ENCODE measurements at places on chromosomes 1 and 21. TPM values are rescaled to one million over a fixed set of nuclear protein-coding genes. Genes with fewer than 3 reads are reported as not detected.

DNA sequence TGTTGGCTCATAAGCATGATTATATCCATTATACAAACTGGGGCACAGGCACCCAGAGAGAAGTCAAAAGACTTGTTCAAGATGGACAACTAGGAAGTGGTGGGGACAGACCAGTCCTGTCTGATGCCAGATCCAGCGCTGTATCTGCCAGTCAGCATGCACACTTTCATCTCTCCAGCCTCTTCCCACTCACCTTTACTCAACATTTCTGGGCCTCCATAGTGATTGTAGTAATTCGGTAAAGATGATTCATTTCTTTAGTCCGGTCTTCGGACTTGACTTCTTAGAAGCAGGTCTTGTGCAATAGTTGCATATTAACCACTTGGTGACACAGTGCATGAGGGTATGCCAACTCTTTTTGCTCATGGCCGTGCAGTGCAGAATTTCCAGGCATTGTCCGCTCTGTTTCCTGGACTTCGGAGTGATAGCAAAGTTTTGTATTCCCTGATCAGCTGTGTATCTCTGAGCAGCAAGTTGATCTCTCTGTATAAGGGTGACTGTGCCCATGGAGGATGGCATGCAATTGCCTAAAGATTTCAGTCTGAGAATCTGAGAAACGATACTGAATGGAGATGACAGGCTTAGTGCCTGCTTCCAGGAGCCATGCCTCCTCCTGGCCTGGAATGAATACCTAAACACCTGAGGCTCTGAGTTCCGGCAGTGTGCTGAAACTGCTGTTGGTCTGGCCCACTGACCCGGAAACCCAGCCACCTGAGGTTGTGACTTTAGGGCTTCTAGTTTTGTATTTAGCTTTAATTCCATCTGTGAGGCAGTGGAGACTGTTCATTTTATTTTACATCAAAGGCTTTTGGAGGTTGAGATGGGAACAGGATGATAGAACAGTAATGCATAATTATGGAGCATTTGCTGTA, 39.0 kb downstream of the GALNT2 start:
- DNase-seq: no peak

The GFI1 gene
- total RNA-seq: 0.48 TPM

GRCh38 chr1:213531369-213532310, 456.1 kb upstream of the PROX1 start:
- no peak for DNase-seq

DNA sequence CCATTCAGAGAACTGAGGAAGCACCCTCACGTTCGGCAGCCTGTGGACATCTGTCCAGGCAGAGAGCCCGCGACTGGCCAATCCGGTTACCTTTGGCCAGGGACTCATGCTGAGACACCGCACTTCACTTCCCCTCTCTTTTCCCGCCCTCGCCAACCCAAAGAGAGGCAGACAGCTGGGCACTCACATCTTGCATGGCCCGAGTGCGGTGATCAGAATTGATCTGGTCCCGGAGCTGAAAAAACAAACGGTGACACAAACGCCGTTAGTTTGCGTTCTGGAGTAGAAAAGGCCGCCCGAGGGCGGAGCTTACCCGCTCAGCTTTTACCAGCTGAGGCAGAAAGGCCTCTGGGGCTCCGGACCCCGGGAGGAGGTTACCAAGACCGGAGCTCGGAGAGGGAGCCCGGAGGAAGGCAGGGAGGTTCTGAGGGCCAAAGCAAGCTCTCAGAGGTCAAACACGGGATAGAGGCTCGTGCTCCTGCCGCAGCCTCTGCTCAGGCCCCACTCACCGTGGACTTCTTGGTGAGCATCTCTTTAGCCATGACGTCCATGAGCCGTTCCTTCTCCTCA, 376 bp downstream of the SF3A3 start:
- DNase-seq: peak; percentile 68

DNA sequence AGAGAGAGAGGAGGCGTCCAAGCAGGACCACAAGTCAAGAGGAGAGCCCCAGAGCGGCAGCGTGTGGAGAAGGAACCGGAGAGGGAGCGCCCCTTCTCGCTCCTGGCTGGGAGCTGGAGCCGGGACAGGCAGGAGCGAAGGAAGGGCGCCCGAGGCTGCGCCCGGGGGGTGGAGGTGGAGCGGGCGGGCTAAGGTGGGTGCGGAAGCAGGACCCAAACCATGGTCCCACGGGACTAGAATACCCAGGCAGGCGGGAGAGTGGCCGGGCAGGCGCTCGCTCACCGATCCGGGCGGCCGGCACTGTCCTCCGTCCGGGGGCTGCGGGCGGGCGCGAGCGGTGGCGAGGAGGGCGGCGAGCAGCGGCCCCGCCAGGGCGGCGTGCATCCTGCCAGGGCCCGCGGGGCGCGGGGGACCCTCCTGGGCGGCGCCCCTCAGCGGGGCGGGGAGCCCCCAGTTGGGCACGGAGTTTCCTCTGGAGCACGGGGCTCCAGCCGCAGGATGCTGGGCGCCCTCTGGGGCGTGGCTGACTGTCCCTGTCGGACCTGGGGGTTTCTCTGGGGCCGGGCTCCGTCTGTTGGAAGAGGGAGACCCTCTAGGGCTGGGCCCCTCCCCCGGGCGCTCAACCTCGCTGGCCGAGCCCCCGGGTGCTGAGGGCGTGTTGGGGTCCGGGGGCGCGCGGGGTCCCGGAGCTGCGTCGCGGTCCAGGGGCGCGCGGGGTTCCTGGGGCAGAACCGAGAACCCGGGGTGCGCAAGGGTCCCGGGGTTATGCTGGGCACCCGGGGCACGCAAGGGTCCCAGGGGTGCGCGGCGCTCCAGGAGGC, 569 bp downstream of the TRABD2B start:
- peak; percentile 84 for DNase-seq

DNA sequence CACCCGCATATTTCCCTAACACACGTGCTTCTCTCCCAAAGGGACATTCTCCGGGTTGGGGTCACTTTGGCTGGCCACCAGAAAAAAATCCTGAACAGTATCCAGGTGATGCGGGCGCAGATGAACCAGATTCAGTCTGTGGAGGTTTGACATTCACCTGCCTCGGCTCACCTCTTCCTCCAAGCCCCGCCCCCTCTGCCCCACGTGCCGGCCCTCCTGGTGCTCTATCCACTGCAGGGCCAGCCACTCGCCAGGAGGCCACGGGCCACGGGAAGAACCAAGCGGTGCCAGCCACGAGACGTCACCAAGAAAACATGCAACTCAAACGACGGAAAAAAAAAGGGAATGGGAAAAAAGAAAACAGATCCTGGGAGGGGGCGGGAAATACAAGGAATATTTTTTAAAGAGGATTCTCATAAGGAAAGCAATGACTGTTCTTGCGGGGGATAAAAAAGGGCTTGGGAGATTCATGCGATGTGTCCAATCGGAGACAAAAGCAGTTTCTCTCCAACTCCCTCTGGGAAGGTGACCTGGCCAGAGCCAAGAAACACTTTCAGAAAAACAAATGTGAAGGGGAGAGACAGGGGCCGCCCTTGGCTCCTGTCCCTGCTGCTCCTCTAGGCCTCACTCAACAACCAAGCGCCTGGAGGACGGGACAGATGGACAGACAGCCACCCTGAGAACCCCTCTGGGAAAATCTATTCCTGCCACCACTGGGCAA, 59.1 kb downstream of the LACTBL1 start:
- peak; percentile 69 for DNase-seq

DNA sequence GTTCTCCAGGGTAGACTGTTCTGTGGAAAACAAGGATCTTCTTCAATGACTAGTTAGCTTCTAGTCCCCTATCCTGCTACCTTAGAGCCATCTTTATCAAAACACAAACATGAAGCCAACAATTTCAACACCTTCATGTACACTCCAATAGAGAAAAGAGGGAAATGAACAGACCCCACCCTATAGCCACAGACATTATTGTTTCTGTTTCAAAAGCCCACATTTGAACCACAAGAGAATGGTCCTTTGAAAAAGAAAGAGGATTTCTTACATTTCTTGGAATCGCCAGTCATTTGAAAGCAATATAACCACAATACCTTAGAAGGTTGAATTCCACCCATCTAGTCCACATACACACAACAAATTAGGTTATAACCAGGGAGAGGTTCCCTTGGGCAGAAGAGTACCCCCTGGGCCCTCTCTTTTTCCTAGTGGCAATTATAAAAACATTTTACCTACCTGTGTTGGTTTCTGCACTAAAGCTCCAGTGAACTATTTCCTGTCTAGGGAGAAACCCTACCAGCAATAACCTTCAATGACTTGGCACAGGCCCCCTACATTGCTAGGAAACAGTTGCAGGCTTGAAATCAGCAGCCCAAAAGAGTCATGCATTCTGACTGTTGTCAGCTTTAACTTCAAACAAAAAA, 2.7 kb upstream of the LPGAT1 start:
- no peak for DNase-seq

- peak; percentile 99 for DNase-seq
These were observed at the start of gene PSRC1 for GRCh38 chr1:109282952-109283747. Gene PSRC1, minus strand, starts transcription at chr1:109283145.

- no peak for DNase-seq
These were observed 63.6 kb downstream of the KCNT2 start for GRCh38 chr1:196544617-196545016.

DNA sequence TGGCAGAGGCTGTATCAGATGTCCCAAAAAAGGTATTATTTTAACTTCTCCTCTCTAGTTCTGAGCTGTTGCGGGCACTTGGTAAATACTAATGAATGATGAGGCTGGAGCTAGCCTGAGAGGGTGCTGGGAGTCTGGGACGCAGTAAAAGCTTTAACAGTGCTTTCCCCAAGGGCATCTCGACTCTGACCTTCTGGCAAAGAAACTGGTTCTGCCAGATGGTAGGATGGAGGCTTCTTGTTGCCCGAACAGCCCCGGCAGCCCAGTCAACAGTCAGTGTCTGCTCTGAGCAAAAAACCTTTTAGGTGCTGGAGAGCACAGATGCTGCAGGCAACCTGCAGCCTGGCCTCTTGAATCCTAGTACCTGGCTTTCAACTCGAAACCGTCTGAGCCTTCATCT, 2.5 kb upstream of the PNRC2 start:
- DNase-seq: no peak

DNA sequence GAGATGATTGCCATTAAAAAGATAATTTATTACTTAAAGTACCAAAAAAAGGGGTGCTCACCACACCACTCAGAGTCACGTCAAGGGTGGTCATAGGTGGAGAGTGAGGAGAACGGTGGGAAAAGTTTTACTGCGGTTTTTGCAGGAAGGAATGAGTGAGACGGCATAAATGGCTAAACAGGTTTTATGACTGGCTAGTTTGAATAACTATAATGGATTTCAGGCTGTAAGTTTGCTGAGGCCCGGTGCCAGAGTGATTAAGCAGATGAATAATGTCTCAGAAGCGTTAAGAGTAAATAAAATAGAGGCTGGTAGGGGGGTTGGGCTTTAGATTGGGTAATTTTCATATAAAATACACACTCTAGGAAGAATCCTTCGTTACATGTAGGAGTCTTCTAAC, 1337.8 kb downstream of the AMY1C start:
- no peak for DNase-seq

The AVPR1B gene
- total RNA-seq: not detected

The RGS16 gene
- 29.1 TPM for total RNA-seq

DNA sequence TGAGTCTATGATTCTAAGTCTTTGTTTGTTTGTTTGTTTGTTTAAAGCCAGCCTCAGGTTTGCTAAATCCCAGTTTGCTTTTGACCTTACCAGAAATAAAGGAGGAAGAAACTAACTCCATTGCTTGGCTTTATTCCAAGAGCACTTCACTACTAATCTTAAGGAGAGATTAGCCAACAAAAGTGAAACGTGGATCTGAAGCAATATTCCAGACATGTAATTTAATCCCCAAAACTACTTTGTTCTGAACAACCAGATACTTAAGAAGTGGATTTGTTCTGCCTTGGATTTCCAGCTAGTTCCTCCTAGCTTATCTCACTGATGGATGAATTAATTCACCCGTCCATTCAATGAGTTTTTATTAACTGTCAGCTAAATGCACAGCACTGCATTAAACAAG, 15.9 kb upstream of the CEP350 start:
- DNase-seq: no peak

DNA sequence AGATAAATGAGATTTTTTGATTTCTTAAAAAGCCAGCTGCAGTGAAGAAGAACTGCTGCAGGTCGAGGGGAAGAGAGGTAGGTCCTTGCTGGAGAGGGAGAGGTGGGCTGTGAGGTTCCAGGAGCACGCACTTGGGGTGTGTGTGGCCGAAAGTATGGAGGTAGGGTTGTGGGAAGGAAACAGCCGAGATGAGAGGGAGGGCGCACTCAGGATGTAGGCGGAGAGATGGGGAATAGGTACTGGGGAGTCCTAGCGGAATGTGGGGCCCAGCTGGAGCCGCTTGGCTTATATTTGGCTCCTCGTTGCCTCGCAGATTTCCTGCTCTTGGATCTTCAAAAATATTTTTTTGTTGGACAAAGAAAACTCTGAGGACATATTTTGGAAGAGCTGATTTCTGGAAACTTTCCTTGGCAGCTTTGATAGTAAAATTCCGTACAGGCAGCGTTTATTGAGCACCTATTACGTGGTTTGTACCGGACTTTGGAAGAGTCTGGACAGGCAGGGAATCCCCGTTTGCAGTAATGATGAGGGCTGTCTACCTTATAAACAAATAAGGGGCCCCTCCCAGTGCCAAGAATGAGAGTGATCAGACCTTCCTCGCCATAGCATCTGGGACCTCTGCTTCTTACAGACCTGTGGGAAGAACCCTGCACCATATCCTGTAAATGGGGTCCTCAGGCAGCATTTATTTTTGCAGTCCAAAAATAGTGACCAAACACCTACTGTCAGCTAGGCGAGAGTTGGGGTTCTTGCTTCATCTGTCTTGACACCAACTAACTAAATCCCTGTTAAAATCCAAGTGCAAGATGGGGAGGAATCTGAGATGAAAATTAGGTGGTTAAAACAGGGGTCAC, 1.5 kb downstream of the LRRC8D start:
- peak; percentile 70 for DNase-seq

The PGLYRP4 gene
- total RNA-seq: not detected

GRCh38 chr1:43035821-43036741, 77.4 kb upstream of the SLC2A1 start:
- peak; percentile 79 for DNase-seq

DNA sequence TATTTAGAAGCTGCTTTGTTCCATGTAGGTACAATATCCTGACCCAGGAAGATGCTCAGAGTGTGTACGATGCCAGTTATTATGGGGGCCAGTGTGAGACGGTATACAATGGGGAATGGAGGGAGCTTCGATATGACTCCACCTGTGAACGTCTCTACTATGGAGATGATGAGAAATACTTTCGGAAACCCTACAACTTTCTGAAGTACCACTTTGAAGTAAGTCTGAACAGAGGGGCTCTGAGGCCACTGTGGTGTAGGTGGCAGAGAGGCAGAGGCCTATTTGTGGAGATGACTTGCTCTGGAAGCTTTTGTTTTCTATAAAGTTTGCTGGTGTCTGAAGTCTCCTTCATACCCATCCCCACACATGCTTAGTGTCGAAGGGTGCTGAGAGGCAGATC, 26.8 kb downstream of the C8A start:
- DNase-seq: no peak

The CFHR2 gene
- total RNA-seq: not detected
